ENCODE measurements at places on chromosomes 16 and 17.

- DNase-seq: no peak
These were observed 1.0 kb downstream of the PMM2 start for GRCh38 chr16:8798535-8799157.

- DNase-seq: no peak
These were observed 168.1 kb upstream of the RBL2 start for GRCh38 chr16:53266156-53266555.

DNA sequence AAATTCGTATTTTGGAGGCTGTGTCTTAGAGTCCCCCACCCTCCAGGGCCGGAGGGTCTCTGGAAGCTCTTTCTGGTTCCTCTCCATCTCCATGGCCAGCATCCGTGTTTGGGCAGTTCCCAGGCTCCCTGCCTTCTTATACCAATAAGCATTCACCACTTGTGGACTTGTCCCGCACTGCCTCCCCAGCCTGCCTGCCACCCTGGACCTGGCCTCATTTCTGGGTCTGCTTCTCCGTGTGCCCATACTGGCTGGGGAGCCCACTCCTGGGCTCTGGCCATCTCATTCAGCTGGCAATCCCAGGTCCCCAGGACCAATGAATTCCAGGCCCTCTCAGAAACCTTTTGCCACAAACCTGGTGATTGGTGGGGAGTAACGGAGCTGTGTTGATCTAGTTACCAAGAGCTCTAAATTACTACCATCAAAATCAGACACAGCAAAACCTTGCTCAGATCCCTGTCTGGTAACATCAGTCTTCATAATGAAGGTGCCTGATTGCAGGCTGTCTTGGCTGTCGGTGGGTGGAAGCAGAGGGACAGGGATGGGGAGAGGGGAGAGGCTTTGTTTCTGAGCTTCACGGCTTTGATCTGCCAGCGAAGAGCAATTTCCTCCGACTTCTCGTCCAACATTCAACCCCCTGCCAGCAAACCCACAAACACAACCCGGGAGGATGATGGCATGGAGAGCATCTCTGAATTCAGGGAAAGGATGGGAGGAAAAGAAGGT, 27.7 kb upstream of the CRHR1 start:
- no peak for DNase-seq

GRCh38 chr17:40471846-40472732, 28.8 kb downstream of the IGFBP4 start:
- no peak for DNase-seq

GRCh38 chr16:4060823-4061222, 55.4 kb downstream of the ADCY9 start:
- DNase-seq: no peak

- no peak for DNase-seq
These were observed 118.3 kb downstream of the ANKRD11 start for GRCh38 chr16:89371968-89372634.

DNA sequence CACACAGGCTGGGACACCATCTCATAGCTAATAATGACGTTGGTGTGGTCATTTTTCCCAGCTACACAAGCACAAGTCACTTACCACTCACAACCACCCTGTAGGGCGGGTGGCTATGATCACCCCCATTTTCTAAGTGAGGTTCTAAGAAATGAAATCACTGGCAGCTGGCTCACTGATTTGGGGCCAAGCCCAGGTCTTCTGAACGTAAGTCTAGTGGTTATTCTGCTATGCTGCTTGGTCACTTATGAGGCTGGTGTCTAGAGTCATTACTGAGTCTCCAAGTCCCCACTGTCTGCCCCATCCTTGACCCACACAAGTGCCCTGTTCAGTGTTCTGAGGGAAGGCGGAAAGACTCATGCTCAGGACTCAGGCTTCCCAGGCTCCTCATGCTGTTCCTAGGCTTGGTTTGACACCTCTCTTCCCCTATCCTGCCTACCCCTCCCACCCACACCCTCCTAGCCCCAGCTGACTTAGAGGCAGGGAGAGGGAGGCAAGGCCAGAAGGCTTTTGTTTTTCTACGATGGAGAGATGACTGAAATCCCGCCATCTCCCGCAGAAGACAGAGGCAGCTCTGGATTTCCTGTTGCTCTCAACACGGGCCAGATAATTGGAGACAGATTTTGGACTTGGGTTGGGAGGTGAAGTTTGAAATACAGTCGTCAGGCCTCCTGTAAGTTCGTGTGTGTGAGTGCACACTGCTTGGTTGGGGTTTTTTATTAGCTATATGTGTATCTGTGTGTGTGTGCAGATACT, 32.2 kb downstream of the FZD2 start:
- DNase-seq: no peak

GRCh38 chr17:67491009-67491680, 114.1 kb downstream of the PITPNC1 start:
- DNase-seq: no peak

DNA sequence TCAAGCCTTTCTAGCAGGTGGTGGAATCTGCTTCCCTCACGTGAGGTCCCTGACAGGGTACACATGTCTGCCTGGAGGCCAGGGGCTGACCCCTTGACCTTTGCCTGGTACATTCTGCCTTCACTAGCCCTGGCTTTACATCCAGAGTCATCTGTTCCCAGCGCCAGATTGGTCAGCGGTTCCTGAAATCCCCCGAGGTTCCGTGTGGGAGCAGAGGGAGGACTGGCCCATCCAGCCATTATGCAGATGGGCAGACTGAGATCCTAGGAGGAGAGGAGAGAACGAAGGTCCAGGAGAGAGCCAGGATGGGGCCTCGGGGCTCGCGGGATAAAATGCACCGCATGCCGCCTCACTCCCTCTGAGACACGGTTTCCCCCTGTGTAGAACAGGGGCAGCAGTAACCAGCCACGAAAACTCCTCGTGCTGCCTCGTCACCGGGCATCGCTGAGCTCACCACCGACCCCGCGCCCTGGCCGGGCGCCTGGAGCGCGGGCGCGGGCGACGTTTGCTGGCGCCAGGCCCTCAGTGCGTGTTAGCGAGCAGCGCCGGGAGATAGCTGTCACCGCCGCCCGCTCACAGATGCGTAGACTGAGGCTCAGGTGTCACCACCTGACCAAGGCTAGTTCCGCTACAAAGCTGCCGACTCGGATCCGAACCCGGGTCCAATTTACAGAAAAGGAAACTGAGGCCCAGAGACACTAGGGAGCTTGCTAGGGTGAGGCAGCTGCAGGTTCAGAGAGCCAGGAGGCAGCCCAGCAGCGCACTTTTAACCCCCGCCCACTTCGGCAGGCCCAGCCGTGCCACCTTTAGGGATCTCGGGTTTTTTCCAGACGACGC, 811 bp upstream of the MAP2K3 start:
- DNase-seq: no peak

- DNase-seq: no peak
These were observed 17.8 kb downstream of the SERPINF1 start for GRCh38 chr17:1779571-1780131.

DNA sequence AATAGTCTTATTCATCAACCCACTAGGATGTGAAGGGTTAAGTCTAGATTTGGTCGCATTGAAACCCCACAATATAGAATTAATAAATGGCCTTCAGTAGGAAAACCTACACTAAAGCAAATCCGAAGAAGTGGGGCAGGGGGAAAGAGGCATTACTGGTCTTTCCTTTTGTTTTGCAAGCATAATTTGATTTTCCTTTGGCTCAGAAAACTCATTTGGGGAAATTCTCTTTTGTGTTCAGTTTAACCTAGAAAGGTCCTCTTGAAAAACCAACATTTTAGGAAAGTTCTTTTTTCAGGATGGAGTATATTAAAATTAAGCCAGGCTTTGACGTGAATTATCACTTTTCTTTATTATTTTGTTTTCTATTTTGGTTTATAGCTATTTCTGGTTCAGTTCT, 31.7 kb downstream of the ERCC4 start:
- DNase-seq: no peak

GRCh38 chr16:50610331-50611262, 62.4 kb downstream of the NKD1 start:
- no peak for DNase-seq

GRCh38 chr17:7880076-7880868, 8.3 kb upstream of the CHD3 start:
- no peak for DNase-seq

- no peak for DNase-seq
These were observed 73.5 kb downstream of the FOXL1 start for GRCh38 chr16:86651823-86652222.

DNA sequence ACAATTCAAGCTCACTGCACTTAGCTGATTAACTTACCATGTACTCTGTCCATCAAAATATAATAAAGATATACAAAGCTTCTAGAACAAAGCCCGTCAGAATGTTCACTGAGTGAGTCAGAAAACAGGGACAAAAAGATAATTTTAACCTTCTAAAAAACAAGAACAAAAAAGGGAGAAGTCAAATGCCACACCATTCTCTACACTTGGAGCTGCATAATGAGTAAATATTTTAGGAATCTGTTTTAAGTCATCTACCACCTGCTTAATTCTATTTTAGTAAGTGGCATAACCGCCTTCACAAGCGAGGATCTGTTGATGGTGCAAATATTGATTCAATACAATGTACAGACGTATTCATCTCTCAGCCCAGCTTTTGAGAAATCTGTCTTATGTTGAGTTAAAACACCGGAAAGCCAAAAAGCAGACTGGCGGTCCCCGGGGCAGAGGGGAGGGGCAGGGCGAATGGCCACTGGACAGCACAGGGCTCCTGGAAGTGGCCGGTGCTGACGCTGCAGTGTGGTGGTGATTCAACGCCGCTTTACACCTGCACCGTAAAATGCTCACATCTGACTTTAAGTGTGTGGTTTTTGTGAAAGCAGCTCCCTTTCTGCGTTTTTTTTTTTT, 20.1 kb downstream of the RAB40B start:
- DNase-seq: no peak

DNA sequence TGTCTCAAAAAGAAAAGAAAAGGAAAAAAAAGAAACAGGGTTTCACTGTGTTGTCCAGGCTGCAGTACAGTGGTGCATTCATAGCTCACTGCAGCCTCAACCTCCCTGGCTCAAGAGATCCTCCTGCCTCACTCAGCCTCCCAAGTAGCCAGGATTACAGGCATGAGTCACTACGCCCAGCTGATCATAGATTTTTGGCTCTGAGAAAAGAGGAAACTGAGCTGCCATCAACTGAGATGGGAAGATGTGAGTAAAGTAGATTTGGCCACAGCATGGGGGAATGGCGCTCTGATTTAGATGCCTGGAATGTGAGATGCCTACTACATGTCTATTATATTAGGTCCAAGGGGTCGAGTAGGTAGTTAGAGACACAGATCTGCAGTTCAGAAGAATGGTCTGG, 5.9 kb upstream of the NAGS start:
- no peak for DNase-seq

- no peak for DNase-seq
These were observed 20.4 kb downstream of the CA4 start for GRCh38 chr17:60169921-60170817.

- DNase-seq: no peak
These were observed 66.1 kb upstream of the BCAR1 start for GRCh38 chr16:75317532-75317931.

GRCh38 chr16:75761108-75761507, 34.8 kb upstream of the CPHXL start:
- DNase-seq: no peak

DNA sequence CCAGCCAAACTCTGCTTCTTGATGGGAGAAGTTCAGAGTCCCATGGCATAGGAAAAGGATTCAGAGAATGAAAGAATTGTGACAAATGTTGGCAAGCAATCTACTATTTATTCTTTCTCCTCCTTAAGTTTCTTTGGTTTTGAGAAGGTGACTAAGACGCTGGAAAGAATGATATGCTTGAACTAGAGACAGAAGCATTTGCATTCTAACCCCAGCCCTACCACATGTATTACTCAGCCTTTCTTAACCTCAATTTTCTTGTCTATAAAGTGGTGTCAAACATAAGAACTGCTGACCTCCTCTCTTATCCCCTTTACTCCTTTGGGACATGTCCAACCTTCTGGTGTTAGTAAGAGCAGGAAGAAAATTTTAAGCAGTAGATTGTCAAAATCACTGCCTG, 124.7 kb downstream of the HS3ST2 start:
- no peak for DNase-seq

- no peak for DNase-seq
These were observed 10.1 kb upstream of the OSGIN1 start for GRCh38 chr16:83942815-83943515.

DNA sequence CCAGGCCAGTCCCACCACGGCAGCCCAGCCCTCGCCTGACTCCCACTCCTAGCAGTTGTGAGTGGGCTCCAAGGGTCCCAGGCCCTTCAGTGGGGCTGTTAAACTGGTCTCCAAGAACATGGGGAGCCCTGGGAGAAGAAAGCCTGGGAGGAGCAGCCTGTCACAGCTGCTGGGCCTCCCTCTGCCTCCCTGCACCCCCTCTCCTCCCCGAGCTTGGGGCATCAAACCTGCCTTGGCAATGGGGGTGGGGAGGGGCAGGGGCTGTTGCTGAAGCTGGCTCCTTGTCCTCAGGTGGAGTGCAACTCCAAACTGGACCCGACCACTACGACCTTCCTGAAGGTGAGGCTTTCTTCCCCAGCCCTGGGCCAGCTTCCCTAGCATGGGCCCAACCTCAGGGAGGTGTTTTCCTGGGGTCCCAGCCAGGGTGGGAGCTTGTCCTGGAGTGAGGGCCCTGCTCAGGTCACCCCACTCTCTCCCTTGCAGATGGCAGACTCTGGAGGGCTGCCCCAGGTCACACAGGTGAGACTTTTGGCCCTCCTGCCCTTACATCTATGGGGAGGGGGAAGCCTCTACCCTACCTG, 6.6 kb upstream of the SETD6 start:
- no peak for DNase-seq

- DNase-seq: no peak
These were observed 30.7 kb downstream of the DNAH2 start for GRCh38 chr17:7748076-7748775.

DNA sequence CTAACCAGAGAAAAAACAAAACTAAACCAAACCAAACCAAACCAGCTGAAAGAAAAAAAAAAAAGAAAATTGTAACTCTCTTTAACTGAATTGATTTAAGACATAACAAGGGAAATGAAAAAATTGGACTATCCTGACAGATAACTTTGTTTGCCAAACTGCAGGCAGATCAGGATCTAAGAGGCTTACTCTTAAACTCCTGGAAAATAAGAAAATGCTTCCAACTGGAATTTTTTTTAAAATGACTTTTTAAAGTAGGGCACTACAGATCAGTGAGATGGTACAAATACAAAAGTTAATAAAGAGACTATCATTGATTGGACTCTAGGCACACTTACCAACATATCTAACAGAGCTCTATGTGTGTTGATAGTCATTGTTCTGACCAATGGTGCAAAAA, 125.5 kb upstream of the KCNJ16 start:
- no peak for DNase-seq
